ENCODE measurements at places on chromosomes 4 and X.

DNA sequence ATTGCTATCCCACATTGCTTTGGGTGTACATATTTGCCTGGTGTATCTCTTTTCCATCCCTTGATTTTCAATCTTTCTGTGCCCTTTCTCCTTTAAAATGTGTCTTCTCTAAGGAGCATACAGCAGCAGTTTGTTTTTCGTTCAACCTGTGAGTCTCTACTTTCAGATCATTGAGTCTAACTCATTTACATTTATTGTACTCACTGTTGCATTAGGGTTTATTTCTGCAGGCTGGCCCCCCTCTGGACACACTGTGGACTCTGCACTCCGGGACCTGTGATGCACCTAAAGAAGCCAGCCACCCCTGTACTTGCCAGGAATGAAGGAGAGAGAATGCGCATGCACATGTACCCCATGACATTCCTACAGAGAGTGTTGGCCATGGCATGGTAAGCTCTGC lies 93.0 kb downstream of the FAM53A start:
- DNase-seq, result no peak

- no peak for DNase-seq
Observed at GRCh38 chrX:131853440-131853839, 169.7 kb upstream of the STK26 start.

GRCh38 chr4:168139336-168139735 lies 47.0 kb downstream of the ANXA10 start:
- no peak for DNase-seq

- DNase-seq, result no peak
Observed at GRCh38 chr4:95556207-95556859, 7.6 kb upstream of the UNC5C start.

GRCh38 chr4:113556382-113557134 lies 205.0 kb downstream of the CAMK2D start:
- DNase-seq, result no peak

DNA sequence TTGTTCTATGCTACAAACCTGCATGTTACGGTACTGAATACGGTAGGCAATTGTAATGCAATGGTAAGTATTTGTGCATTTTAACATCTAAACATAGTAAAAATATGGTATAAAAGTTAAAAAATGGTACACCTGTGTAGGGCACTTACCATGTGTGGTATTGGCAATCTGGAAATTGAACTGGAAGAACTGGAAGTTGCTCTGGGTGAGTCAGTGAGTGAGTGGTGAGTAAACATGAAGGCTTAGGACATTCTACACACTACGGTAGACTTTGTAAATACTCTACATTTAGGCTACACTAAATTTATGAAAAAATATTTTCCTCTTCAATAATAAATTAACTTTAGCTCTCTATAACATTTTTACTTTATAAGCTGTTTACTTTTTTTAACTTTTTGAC lies 78.9 kb downstream of the RRAGB start:
- DNase-seq, result no peak

- DNase-seq, result no peak
Observed at GRCh38 chr4:18938343-18939099, 917.0 kb upstream of the LCORL start.

DNA sequence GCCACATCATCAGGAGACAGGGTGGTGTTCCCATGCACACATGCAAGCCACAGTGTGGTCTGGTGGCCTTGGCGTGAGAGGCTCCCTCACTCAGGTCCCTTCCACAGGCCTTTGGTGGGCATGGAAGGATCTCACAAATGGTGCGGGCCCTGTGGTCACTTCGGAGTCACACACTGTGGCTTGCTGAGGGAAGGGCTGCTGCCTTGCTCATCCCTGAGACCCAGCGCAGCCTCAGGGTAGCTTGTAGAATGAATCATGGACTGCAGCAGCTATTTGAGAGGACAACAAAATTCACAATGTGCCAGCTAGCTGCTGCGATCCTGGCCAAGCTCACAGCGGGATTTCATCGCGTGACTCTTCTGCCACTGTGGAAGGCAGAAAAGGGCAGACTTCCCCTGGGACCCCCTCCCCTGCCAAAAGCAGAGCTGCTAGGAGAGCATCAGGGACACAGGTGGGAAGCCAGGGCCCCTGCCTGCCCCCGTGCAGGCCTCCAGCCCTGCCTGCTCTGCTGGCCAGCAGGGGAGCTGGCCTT lies 106.4 kb downstream of the ABLIM2 start:
- no peak for DNase-seq

All from head of caudate nucleus (tissue), 42 donors.